ENCODE measurements at places on chromosomes 2 and 18. TPM values are rescaled to one million over a fixed set of nuclear protein-coding genes. Genes with fewer than 3 reads are reported as not detected.

DNA sequence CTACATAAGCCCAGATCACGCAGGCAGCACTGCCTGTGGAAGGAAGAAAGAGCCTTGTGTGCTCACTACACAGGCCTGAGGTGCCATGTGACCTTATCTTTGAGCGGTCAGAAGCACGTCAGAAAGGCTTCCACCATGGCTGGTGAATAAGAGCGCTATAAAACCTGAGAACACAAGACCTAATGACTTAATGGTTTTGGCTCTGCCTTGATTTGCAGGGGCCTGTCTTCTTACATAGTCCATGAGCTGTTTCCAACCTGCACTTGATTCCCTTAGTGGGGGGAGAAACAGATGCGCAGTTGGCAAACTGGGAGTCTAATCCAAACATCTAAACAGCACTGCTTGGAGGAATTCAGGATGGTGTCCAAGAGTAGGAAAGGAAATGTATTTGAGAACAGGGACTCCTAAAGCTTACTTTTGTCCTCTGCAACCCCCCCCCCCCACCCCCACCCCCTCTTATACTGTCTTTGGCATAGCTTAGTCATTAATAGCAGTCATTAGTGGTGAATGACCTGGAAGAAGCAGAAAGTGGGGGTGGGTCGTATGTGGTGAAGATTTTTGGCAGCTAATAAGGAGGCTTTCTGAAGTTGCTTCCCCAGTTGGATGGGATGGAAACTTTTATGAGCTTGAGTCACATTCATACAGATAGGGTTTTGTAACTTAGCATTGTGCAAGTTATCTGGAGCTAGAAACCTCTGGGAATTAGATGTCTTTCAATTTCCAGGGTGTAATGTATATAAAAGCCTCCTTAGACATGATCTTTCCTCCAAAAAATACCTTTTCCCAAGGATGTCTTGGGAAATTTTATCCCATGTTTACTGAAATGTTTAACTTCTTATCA lies 454.1 kb downstream of the MEIS1 start:
- DNase-seq = no peak

DNA sequence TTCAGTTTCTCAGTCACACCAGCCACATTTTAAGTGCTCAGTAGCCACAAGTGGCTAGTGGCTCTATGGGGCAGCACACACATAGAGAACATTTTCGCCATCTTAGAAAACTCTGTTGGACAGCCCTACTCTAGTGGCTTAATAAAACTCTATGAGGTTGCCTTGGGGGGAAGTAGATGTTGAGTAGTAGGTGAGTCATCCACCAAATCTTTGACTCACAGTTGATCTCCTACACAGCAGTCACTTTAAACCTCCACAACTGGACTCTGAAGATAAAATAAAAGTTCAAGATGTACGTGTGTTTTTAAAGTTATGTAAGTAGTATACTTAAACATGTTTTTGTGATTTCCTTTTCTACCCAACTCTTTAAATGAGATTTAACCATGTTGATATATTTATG lies 379.0 kb downstream of the SETBP1 start:
- no peak for DNase-seq

DNA sequence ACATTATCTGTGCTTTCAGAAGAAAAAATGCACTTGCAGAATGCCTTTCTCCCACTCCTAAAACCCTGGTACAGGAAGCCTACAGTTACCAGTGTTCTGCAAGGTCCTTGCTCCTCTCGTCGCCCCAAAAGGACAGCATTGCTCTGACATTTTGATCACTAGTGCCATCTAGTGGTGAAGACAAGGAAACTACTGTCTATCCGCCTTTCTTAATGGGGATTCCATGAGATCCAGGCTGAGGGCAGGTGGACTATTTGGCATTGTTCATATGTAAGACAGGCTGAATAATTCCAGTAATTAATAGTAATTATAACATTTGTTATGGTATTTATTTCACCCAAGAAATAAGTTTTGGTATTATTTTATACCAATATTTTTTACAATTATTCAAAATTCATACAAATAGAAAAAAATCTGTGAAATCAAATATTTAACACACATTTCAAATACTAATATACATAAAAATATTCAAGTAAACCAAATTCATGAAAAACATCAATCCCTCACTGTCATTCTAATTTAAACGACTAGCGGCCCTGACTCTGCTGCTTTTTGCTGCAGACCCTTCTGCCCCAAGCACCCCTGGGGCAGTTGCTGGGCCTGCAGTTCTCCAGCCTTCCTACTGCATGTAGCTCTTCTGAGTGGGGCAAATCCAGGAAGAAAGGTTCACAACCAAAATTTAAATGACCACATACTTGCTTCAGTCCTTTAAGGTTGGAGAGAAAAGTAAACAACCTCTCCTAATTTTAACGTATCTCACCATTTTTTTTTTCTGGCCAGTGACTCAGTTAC lies 19.0 kb downstream of the TPGS2 start:
- DNase-seq = peak; percentile 14

DNA sequence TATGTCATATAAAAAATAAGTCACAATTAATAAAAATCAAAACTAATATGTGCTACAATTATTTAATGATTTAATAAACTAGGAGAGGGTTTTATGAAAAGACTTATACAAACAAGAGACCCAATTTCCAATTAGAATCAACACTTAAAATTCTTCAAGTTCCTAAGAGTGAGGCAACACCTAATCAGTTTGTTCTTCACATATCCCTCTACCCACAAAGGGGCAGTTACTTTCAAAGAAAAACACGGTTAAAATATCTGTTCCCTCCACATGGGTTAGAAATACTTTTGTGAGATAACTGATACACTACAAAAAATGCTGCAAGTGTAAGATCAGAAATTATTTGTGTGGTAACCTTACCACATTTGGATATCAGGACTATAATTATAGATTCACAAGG lies 357.0 kb downstream of the ERBB4 start:
- no peak for DNase-seq

Gene DLX1
- 0.87 TPM for total RNA-seq

Gene SPP2
- not detected for total RNA-seq

Data from endothelial cell (in vitro differentiated cells).